ENCODE measurements at places on chromosomes 12 and 14. TPM values are rescaled to one million over a fixed set of nuclear protein-coding genes. Genes with fewer than 3 reads are reported as not detected.

DNA sequence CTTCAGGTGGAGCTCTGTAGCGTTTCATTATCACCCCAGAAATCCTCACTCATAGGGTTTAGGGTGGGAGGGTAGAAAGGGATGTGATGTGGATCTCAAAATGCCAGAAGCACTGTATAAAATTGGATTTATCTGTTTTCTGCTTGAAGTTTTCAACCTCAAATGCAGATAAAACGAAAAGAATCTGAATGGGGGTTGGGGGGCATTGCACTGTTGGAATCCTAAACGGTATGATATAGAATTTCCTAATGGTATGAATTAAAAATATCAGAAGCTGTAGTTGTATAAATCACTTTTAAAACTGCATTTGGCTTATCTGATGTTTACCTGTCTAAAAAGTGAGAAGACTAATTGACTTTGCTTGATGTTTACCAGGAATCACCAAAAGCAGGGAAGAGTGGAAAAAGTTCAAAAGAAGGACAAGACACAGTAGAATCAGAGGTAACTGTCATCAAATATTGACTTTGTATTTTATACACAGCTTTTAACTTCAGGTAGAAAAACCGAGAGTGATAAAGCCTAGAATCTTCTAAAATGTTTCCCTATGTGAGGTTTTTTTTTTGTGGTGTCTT is 1.1 kb downstream of the PPP2R5C start:
- no peaks in the 10 kb centered on the region for H3K4me1 ChIP-seq
- peaks cover 5% of the 10 kb centered on the region for H3K36me3 ChIP-seq
- no peak for DNase-seq
- peak overlapping the region; percentile 74 for H3K27ac ChIP-seq

GRCh38 chr12:121799156-121799841 is 4.5 kb upstream of the SETD1B start:
- peak overlapping the region; percentile 92 for H3K4me3 ChIP-seq
- H3K36me3 ChIP-seq: peaks cover 9% of the 10 kb centered on the region
- DNase-seq: peak; percentile 71
- peaks cover 21% of the 10 kb centered on the region for H3K4me1 ChIP-seq
- peak overlapping the region; percentile 98 for H3K27ac ChIP-seq

DNA sequence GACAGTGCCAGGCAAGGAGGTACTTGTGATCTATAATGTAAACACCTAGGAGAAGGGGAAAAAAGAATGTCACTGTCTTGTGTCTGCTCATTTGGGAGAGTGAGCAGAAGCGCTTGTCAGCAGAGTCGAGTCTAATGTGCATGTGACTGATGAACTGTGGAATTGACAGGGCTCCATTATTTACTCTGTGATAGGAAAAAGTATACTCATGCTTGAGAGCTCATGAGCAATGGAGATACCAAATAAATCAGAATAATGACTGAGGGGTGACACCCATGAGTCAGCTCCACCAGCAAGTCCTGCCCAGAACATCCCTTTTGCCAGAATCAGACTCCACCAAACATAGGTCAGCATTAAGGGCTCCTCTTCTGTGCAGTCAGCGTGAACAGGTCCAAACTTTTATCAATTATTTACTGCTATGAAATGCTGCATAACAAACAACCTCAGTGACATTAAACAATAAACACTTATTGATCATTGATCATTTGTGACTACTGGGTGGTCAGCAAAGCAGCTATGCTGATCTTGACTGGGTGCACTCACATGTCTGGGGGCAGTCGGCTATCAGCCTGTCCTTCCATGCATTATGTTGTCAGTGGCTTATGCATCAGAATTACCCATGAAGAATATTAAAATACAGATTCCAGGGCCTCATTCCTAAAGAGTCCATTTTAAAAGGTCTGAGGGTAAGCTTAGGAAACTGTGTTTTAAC is 29.2 kb upstream of the WSCD2 start:
- no peak for DNase-seq
- H3K4me3 ChIP-seq: no peak overlapping the region
- peaks cover 2% of the 10 kb centered on the region for H3K27me3 ChIP-seq
- no peaks in the 10 kb centered on the region for H3K4me1 ChIP-seq

DNA sequence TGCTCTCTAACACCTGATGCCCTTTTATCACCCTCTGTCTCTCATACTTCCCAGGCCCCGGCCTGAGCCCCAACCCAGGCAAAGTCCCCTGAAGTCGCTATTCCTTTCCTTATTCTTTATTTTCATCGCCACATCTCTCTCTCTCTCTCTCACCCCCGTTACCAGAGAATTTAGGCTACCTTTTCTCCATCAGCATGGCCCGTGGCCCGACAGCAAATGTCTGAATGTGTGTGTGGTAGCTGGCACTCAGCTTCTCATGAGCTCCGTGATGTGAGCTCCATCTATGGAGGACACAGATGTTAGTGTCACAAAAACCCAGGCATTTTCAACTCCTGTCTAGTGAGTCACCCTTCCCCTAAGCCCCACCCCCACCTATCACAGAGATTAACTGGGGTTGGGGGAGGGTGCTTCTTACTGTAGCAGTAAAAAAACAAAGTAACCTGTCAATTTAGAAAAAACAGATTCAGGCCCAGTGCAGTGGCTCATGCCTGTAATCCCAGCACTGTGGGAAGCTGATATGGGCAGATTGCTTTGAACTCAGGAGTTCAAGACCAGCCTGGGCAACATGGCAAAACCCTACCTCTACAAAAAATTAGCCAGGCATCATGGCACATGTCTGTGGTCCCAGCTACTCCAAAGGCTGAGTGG is 53.8 kb downstream of the VCPKMT start:
- no peak for DNase-seq
- H3K4me1 ChIP-seq: peaks cover 14% of the 10 kb centered on the region
- H3K4me3 ChIP-seq: peak overlapping the region; percentile 9
- peak overlapping the region; percentile 3 for H3K27ac ChIP-seq
- H3K27me3 ChIP-seq: peaks cover 2% of the 10 kb centered on the region

DNA sequence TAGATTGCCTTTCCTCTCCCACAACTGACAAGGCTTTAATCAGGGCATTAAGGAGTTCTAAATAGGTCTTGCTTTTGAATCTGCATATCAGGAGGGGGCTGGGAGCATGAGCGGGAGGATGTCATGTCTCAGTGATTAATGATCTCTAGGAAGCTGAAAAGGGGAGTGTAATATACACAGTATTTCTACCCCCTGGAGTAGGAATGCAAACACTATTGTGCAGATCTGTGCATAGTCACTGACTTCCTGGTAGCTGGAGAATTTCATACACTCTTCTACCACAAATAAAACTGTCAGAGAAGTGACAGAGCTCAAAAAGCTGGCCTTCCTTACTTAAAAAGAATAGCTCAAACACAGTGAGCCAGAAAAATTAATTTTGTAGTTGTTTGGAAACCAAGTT is 65.8 kb downstream of the RIC8B start:
- no peak for DNase-seq
- H3K36me3 ChIP-seq: no peaks in the 10 kb centered on the region
- peaks cover 2% of the 10 kb centered on the region for H3K4me1 ChIP-seq
- no peak overlapping the region for H3K4me3 ChIP-seq
- no peak overlapping the region for H3K27ac ChIP-seq
- H3K27me3 ChIP-seq: no peaks in the 10 kb centered on the region

GRCh38 chr12:92134638-92135274 is 10.9 kb downstream of the BTG1 start:
- no peak overlapping the region for H3K27ac ChIP-seq
- H3K4me1 ChIP-seq: peaks cover 45% of the 10 kb centered on the region
- DNase-seq: no peak
- H3K36me3 ChIP-seq: no peaks in the 10 kb centered on the region

GRCh38 chr12:70664465-70664881 is 27.2 kb upstream of the PTPRB start:
- H3K4me3 ChIP-seq: no peak overlapping the region
- no peaks in the 10 kb centered on the region for H3K36me3 ChIP-seq
- no peak overlapping the region for H3K27ac ChIP-seq
- no peaks in the 10 kb centered on the region for H3K4me1 ChIP-seq

DNA sequence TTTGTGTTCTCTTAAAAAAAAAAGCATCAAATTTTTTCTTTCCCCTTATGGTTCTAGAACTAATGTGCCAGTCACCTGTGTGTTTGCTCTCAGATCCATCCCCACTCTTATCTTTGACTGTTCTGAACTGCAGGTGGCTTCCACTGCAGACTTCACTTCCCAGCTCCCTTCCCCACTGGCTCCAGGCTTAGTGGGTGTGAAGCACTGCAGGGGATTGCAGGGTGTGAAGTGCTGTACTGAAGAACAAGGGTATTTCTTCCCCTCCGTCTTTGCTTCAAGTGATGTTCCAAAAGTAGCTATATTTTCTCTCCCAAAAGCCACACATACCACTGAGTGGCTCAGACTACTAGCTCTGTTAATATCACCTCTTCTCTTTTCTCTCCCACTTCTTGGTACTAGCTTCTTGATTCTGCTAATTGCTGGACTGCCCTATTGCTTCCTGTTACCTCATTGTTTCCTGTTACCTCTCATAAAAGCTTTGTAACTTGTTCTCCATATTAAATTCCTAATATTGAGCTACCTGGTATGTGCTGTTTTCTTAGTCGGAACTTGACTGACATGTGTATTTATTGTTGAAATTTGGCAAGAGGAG is 115.4 kb upstream of the PRICKLE1 start:
- no peak for DNase-seq
- no peaks in the 10 kb centered on the region for H3K27me3 ChIP-seq
- H3K4me3 ChIP-seq: no peak overlapping the region
- no peak overlapping the region for H3K27ac ChIP-seq

- H3K4me3 ChIP-seq: no peak overlapping the region
- no peak for DNase-seq
- no peaks in the 10 kb centered on the region for H3K36me3 ChIP-seq
- no peaks in the 10 kb centered on the region for H3K27me3 ChIP-seq
Observed at GRCh38 chr12:44157359-44157758, 321.5 kb downstream of the TMEM117 start.

DNA sequence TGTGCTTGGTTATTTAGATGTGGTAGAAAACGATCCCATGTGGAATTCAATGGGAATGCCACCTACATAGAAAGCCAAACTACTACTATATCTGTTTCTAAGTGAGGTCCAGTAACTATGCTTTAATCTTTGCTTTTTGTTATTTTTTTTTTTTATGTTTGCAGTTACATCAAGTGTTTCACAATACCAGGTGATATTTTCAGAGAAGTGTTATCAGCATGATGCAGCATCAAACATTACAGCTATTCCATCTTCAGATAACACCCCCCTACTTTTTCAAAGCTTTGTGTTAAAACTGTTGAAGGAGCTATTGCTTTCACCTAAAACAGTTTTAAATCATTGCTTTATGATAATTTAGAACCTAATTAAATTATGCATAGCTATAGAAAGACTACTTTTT is 163.8 kb upstream of the SLC16A7 start:
- H3K4me1 ChIP-seq: peaks cover 9% of the 10 kb centered on the region
- no peaks in the 10 kb centered on the region for H3K36me3 ChIP-seq
- H3K4me3 ChIP-seq: no peak overlapping the region
- H3K27me3 ChIP-seq: no peaks in the 10 kb centered on the region

DNA sequence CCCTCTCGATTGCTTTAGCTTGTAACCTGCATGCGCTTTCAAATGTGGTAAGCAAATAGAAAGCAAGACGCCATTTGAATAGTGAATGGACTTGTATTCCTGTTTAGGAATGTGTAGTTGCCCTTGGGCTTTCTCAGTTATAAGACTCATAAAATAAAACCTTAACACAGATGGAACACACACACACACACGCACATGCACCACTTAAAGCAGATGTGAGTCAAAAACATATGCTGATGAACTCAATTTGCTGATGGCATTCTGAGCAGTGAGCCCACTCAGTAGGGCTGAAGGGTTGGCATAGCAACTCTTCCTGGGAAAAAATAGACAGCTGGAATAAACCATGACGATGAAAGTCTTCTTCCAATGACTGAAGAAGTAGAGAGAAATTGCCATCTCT is 360.5 kb downstream of the APAF1 start:
- DNase-seq: no peak
- no peaks in the 10 kb centered on the region for H3K27me3 ChIP-seq
- no peak overlapping the region for H3K4me3 ChIP-seq

- no peak for DNase-seq
- no peak overlapping the region for H3K27ac ChIP-seq
- H3K36me3 ChIP-seq: peaks cover 16% of the 10 kb centered on the region
- H3K4me3 ChIP-seq: no peak overlapping the region
Observed at GRCh38 chr12:106023039-106023438, 115.7 kb downstream of the NUAK1 start.

GRCh38 chr12:99772274-99772673 is 124.7 kb downstream of the GARIN6 start:
- H3K27ac ChIP-seq: no peak overlapping the region
- no peak for DNase-seq
- H3K27me3 ChIP-seq: no peaks in the 10 kb centered on the region
- no peak overlapping the region for H3K4me3 ChIP-seq

GRCh38 chr12:75488553-75488952 is 8.0 kb downstream of the GLIPR1 start:
- H3K27ac ChIP-seq: no peak overlapping the region
- no peak overlapping the region for H3K4me3 ChIP-seq
- H3K36me3 ChIP-seq: no peaks in the 10 kb centered on the region
- H3K27me3 ChIP-seq: no peaks in the 10 kb centered on the region
- DNase-seq: peak; percentile 35

DNA sequence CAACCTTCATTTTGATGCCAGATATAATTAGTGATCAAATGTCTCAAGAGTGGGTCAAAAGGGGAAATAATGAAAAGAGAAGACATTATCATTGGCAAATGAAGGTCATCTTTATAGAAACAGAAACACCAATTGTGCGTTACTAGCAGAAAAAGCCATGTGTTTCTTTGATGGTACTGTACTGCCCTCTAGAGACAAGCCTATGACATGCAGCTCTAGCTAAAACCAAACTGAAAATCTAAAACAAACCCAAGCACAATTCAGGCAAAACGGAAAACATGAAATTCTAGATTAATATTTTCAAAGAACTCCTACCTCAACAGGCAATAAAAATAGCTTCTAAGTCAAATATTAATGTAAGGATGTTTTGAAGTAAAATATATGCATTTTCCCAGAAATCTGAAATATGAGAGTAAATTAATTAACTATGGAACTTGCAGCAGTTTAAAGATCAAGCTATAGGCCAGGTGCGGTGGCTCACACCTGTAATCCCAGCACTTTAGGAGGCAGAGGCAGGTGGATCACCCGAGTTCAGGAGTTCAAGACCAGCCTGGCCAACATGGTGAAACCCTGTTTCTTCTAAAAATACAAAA is 115.4 kb downstream of the KLHL28 start:
- no peak for DNase-seq
- peaks cover 2% of the 10 kb centered on the region for H3K27me3 ChIP-seq
- H3K4me1 ChIP-seq: no peaks in the 10 kb centered on the region
- no peak overlapping the region for H3K27ac ChIP-seq

Gene PTPN21
- 63.0 TPM for total RNA-seq

Gene UBE2N
- 115 TPM for total RNA-seq

Gene ANKRD33
- not detected for total RNA-seq

Gene MLEC
- 50.8 TPM for total RNA-seq

Gene TPH2
- 0.34 TPM for total RNA-seq
